Suppressor macrophage treated with lipopolysaccharide for 1 hour (primary cell): ENCODE measurements at places on chromosomes 1 and 21.

DNA sequence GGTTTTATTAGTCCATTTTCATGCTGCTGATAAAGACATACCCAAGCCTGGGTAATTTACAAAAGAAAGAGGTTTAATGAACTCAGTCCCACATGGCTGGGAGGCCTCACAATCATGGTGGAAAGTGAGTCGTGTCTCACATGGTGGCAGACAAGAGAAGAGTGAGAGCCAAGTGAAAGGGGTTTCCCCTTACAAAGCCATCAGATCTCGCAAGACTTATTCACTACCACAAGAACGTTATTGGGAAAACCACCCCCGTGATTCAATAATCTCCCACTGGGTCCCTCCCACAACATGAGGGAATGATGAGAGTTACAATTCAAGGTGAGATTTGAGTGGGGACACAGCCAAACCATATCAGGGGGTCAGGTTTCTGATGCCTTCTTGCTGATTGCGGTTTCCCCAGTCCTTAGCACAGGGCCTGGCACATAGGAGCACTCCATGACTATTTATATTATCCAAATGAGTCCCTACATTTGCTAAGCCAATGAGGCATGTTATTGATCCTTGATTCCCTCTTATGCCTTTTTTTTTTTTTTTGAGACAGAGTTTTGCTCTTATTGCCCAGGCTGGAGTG, 35.3 kb upstream of the PAXBP1 start:
- DNase-seq, result peak; percentile 82

- no peak for DNase-seq
Observed at GRCh38 chr1:218368686-218369085, 23.6 kb downstream of the TGFB2 start.

DNA sequence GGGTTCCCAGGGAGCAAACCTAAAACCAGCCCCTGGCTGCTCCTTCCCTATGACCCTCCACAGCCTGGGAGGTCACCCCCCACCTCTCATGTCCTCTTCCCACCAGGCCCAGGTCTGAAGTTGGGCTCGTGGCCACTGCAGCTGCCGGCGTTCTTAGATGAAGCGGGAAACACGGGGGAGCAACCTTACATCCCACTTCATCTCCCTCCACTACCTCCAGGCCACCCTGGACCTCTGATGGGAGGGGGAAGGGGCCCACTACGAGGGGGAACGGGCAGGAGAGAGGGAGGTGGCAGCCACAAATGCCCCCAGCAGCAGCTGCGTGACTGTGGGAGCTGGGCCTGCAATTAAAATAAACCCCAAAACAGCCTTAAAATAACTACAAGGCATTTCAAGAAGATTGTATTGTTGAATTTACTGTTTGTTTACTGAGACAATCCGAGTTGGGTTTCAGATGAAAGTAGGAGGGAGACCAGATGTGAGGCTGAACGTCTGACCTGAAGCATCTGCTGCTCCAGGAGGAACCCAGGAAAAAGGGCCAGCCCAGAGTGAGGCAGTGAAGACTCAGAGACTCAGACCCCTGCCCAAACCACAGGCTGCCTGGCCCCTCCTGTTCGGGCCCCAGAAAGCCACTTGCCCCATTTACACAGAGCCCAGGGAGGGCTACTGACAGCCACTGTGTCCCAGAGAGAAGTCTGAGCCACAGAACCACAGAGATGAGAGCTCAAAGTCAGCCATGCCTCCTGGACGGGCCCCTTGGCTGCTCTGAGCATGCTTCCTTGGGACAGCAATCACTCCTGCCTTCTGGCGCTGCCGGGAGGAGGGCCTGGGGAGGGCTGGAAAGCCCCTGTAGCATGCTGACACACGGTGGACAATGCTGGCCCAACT, 59.8 kb downstream of the GLIS1 start:
- DNase-seq, result no peak

GRCh38 chr21:38504066-38504465, 5.8 kb upstream of the ERG start:
- DNase-seq, result no peak

GRCh38 chr21:42006765-42007164, 3.4 kb downstream of the ZBTB21 start:
- no peak for DNase-seq

DNA sequence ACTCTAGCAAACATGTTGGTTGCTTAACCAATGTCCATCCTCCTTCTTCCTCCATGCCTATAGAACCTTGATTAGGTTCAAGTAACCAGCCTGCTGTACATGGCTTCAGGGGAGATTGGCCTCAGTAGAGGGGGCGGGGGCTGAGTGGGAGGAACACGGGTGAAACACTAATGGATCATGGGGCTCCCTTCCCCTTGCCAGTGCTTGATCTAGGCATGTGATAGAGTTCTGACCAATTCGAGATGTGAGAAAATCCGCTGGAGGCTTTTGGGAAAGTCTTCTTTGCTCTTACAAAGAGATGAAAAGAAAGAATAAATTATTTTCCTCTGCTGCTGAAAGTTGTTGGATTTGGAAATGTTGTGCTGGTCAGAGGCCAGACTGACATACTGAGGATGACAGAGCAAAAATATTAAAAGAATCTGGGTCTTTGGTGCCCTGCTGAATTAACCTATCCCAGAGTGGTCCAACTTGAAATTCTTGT, 5.2 kb upstream of the OTUD7B start:
- peak; percentile 51 for DNase-seq

DNA sequence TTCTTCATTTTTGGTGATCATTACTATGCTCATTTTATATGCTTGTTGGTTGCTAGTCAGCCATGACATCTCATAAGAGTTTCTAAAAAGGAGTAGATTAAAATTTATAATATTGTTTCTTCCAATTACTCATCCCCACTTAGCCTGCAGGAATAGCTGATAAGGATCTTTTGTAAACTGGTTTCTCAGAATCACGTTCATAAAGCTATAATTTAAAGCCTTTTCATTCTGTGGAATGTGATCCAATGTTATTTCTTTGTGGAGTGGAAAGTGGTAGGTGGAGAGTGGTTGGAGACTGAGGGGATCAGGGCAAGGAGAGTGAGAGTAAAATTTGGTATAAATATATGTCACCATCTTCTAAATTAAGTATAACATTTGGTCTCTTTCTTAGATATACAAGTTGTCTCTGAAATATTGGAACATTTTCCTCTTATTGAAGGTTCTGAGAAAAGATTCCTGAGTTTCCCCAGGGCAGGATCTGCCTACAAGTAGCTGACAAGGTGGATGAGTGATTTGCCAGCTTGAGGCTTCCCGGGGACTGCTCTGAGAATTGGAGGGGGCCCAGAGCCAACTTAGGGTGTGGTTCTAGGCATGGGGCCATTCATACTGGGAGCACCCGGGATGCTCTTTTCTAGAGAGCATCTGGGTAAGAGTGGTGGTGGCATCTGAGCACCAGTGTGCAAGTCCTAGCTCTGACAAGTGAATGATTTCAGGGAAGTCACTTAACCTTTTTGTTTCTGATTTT, 116.4 kb downstream of the TBX19 start:
- DNase-seq, result no peak

DNA sequence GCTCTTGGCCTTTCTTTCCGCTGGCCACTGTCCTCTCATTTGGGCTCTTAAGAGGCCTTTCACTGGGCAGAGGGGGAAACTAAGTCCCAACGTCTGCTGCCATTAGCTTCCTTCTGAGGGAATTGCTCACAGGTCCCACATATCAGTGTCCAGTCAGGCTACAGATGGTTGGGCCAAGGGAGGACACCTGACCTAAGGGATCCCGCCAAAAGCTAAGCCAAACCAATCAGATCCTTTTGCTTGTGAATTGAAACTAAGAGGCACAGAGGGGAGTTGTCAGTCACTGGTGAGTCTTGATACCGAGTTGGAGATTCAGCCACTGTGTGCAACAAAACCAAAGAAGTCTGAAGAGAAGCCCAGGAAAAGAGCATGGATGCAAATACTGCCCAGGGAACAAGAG, 5.7 kb upstream of the NT5C1A start:
- DNase-seq, result no peak

GRCh38 chr1:63099188-63099587, 223.2 kb upstream of the FOXD3 start:
- no peak for DNase-seq
